ENCODE measurements at places on chromosomes 12 and 14. TPM values are rescaled to one million over a fixed set of nuclear protein-coding genes. Genes with fewer than 3 reads are reported as not detected.
A peak's percentile ranks its signal among the peaks of the same experiment; 100 is the strongest.

The MRPL42 gene
- total RNA-seq = 44.2 TPM

GRCh38 chr14:22520796-22521195 lies 68.2 kb downstream of the DAD1 start:
- no peak overlapping the region for H3K4me3 ChIP-seq
- H3K27me3 ChIP-seq = no peaks in the 10 kb centered on the region
- no peak overlapping the region for H3K27ac ChIP-seq
- H3K36me3 ChIP-seq = no peaks in the 10 kb centered on the region

DNA sequence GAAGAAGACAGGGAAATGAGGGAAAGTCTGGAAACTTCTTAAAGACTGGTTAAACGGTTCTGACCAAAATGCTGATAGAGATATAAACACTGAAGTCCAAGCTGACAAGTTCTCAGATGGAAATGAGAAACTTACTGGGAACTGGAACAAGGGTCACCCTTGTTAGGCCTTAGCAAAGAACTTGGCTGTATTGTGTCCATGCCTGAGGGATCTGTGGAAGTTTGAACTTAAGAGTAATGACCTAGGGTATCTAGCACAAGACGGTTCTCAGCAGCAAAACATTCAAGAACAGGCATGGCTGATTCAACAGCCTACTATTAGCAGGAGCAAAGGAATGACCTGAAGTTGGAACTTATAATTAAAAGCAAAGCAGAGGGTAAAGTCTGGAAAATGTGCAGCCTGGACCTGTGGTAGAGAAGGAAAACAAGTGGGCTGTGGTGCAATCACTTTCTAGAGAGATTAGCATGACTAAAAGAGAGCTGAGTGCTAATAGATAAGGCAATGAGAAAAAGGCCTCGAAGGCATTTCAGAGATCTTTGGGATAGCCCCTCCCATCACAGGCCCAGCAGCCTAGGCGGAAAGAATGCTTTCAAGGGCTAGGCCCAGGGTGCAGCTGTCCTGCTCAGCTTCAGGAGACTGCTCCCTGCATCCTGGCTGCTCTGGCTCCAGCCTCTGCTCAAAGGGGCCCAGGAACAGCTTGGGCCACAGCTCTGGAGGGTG lies 60.3 kb downstream of the ATP2B1 start:
- no peaks in the 10 kb centered on the region for H3K36me3 ChIP-seq
- H3K4me1 ChIP-seq = no peaks in the 10 kb centered on the region
- DNase-seq = no peak

- H3K27ac ChIP-seq = no peak overlapping the region
- H3K4me1 ChIP-seq = no peaks in the 10 kb centered on the region
- no peak overlapping the region for H3K4me3 ChIP-seq
- H3K27me3 ChIP-seq = peaks cover 61% of the 10 kb centered on the region
These were observed 204.3 kb downstream of the KIF26A start for GRCh38 chr14:104342435-104343293.

GRCh38 chr14:54487771-54488170 lies 1.0 kb downstream of the GMFB start:
- H3K4me3 ChIP-seq = peak overlapping the region; percentile 75
- peaks cover 5% of the 10 kb centered on the region for H3K36me3 ChIP-seq
- no peak for DNase-seq
- peaks cover 38% of the 10 kb centered on the region for H3K4me1 ChIP-seq
- no peaks in the 10 kb centered on the region for H3K27me3 ChIP-seq

All from esophagus muscularis mucosa (tissue), 4 donors.